ENCODE measurements at places on chromosomes 12 and 14. TPM values are rescaled to one million over a fixed set of nuclear protein-coding genes. Genes with fewer than 3 reads are reported as not detected.

FGF6 gene
- not detected for polyA plus RNA-seq

MDGA2 gene
- polyA plus RNA-seq, result not detected

CHURC1 gene
- 46.2 TPM for polyA plus RNA-seq

LHX5 gene
- polyA plus RNA-seq, result not detected

SDS gene
- not detected for polyA plus RNA-seq

ASPG gene
- polyA plus RNA-seq, result 13.8 TPM

NGB gene
- not detected for polyA plus RNA-seq

CYP46A1 gene
- polyA plus RNA-seq, result 2.3 TPM

PZP gene
- 1.3 TPM for polyA plus RNA-seq

SOAT2 gene
- polyA plus RNA-seq, result not detected

DIO3 gene
- polyA plus RNA-seq, result 0.28 TPM

HSPA2 gene
- 10.3 TPM for polyA plus RNA-seq

PKP2 gene
- 92.3 TPM for polyA plus RNA-seq

SALL2 gene
- polyA plus RNA-seq, result 1.1 TPM

MYL2 gene
- 9,270 TPM for polyA plus RNA-seq

GLIPR1L2 gene
- 0.80 TPM for polyA plus RNA-seq

KNTC1 gene
- 8.1 TPM for polyA plus RNA-seq

REC8 gene
- 17.7 TPM for polyA plus RNA-seq

OASL gene
- polyA plus RNA-seq, result 0.70 TPM

SLC5A8 gene
- polyA plus RNA-seq, result not detected

KRT74 gene
- polyA plus RNA-seq, result not detected

POTEG gene
- polyA plus RNA-seq, result not detected

NRXN3 gene
- polyA plus RNA-seq, result 0.23 TPM

STXBP6 gene
- 44.2 TPM for polyA plus RNA-seq

BMAL2 gene
- polyA plus RNA-seq, result 0.93 TPM

CCNB1IP1 gene
- polyA plus RNA-seq, result 105 TPM

BBOF1 gene
- polyA plus RNA-seq, result 5.4 TPM

CCDC38 gene
- 0.01 TPM for polyA plus RNA-seq

TUNAR gene
- not detected for polyA plus RNA-seq

SIRT4 gene
- 6.2 TPM for polyA plus RNA-seq

TAS2R46 gene
- not detected for polyA plus RNA-seq

NDRG2 gene
- polyA plus RNA-seq, result 293 TPM

VWF gene
- polyA plus RNA-seq, result 254 TPM

PLEKHG7 gene
- polyA plus RNA-seq, result not detected

FOXG1 gene
- polyA plus RNA-seq, result not detected

MGAT4C gene
- polyA plus RNA-seq, result 0.20 TPM

All from heart right ventricle (tissue), 16 donors.